ENCODE measurements at places on chromosomes 5 and 9.

- DNase-seq, result no peak
Measured at GRCh38 chr5:35881758-35882157, 25.1 kb downstream of the IL7R start.

DNA sequence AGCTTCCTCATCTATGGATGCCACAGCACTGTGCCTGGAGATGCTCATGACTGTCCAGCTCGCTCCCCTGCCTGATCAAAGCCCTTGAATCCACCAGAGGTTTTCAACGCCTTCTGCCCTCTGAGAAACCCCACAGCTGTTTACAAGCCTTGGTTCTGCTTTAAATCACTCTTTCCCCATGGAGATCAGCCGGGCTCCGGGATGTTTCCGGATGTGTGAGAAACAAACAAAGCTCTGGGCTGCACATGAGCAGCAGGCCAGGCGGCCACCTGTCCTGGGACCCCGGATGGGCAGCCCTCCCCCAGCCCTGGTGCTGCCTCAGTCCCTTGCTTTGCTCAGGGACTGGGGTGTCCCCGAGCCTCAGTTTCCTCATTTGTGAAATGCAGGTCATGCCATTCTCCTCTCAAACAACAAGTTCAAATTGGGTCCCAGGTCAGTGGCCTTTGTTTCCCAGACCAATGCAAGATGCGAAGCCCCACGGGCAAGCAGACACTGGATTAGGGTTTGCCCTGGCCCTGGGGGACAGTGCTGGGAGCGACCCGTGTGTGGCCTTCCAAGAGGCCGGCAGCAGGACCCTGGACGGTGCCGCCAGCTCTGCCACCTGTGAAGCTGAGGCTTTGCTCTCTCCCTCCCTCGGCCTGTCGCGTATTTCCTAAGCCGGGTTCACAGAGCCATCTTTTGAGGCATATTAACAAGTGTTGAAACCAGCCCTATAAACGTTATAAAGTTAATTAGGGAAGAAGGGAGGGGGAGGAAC, 42.4 kb upstream of the PHYKPL start:
- DNase-seq, result no peak

GRCh38 chr5:157343842-157344790, 78.2 kb downstream of the CYFIP2 start:
- peak; percentile 40 for DNase-seq

- DNase-seq, result peak; percentile 53
Measured at GRCh38 chr9:95048225-95049087, 269.1 kb downstream of the FANCC start.

- DNase-seq, result no peak
Measured at GRCh38 chr5:126847456-126847820, 70.5 kb downstream of the LMNB1 start.

DNA sequence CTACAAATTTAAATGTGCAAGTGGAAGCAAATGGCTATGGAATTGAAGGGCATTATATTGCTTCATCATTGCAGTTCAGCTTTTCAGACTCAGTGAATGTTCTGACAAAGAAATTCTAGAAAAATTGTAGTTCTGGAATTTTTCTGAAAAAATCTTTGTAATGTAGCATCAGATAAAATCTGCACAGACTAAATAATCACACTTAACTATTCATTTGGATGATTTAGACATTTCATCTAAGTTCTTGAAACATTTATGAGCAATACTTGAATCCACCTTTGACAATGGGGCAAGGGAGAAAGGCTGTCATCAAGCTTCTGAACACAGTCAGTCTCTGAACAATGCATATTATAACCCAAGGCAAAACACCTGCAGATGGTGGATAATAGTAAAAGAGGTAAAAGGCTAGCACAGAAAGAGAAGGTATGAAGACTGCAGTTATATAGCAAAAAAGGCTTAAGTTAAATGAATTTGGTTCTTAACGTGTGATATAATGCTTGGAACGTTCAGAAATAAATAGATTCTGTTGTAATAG, 1352.0 kb upstream of the NUDT12 start:
- no peak for DNase-seq

GRCh38 chr9:79193501-79194223, 378.1 kb upstream of the TLE4 start:
- no peak for DNase-seq

DNA sequence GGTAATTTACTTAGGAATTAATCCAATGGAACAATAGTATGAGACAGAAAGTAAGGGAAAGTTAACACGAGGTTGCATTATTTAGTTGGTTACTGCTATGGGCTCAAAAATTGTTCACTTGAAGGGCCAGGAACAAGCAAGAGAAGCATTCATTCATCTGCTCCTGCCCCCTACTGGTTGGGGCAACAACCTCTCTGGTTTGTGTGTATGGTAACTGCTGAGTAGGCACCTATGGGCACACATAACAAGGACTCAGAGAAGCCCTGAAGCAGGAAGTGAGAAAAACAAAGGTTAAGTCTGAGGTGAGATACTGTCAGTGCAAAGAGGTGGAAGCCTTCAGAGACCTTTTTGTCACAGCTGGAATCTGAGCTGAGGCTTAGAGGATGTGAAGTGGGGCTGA, 34.4 kb upstream of the RANBP6 start:
- peak; percentile 70 for DNase-seq

DNA sequence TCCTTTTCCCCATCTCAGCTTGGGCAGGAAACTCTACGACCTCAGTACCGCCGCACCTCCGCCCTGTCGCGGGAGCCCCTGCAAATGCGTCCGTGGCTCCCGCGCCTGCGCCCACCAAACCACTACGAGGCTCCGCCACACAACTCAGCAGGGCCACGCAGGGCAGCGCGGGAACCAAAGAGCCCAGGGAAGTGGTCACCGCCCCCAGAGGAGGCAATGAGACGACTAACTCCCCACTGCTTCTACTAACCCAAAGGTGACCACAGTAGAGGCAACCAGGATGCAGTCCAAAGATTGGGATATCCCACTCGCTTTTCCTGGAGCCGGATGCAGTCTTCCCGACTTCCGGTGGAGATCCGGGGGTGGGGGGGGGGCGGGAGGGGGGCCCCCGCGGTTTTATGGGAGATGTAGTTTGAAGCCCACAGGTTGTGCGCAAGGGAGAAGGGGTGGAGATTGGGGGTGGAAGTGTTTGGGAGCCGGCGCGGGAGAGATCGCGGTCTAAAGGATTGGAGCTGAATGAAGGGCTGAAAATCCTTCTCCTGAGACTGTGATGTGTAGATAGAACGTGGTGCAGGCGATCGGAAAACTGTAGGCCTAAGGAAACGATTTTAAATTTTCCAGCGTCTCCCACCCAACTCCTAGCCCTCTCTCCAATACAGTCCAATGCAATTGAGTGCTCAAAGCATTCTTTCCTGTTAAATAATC, at the start of gene NUDT12:
NUDT12 (minus strand) TSS at position 337 of the 705 bp plus-strand sequence. CDS start 2,541 bp downstream, outside the sequence.
- peak; percentile 79 for DNase-seq

- DNase-seq, result no peak
Measured at GRCh38 chr5:171102877-171103610, 206.0 kb upstream of the TLX3 start.

DNA sequence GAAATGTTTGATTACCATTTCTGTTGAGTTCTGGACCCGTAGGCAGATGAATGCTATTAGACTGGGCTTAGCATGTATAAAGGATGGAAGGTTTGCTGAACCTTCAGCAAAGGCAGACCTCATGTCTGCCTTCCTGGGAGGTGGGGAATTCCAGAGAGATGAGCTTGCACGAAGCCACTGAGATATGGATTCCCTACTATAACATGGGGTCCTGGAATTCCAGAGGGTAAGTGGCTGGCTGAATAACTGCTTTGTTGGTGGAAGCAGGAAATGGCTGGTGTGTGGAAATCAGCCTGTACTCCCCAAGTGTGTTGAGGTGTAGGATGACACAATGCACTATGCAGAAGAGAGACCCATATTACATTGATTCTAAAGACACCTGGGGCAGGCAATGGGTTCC, 526.4 kb downstream of the CTNND2 start:
- DNase-seq, result no peak

- DNase-seq, result no peak
Measured at GRCh38 chr5:124910354-124911016, 164.0 kb upstream of the ZNF608 start.

- DNase-seq, result no peak
Measured at GRCh38 chr5:177194268-177194667, 60.7 kb downstream of the NSD1 start.

DNA sequence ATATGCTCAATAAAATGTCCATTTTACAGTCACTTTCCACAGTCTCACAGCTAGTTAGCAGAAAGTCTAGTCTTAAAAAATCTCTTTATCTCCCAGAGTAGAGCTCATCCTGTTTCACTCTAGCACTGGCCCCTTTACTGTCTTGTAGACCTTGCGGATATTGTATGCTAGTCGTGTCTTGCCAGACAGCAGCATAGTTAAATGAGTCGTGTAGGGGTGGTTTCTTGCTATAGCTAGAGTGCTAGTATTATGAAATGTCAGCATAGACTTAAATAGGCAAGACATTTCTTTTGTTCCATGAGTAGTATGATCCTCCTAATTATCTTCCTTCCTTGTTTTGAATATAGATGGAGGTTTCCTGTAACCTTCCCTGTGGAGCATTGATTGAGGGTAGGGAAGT, 77.4 kb downstream of the C7 start:
- DNase-seq, result no peak

- DNase-seq, result no peak
Measured at GRCh38 chr5:2701592-2701991, 49.9 kb downstream of the IRX2 start.

DNA sequence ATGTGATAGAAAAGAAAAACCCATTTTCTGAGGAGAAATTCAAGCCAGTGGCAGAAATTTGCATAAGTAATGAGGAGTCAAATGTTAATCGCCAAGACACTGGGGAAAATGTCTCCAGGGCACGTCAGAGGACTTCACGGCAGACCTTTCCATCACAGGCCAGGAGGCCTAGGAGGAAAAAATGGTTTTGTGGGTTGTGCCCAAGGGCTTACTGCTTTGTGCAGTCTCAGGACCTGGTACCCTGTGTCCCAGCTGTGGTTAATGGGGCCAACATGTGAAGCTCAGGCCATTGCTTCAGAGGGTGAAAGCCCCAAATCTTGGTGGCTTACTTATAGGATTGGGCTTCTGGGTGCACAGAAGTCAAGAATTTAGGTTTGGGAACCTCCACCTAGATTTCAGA, 54.8 kb upstream of the ADAMTS2 start:
- DNase-seq, result no peak

DNA sequence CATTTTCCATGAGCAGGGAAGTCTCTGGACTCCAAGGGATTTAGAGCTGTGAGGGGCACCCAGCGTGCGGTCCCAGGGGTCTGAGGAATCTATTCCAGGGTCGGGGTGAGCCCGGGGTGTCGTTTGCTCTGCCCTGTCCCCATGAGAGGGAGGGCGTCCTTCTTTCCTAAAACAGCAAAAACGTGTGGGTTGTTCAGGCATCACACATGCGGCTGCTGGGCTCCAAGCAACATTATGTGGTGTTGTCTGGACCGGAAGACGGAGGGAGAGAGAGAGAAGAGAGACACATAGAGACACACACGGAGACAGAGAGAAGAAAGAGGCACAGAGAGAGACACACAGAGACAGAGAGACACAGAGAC, 42.7 kb upstream of the COL5A1 start:
- DNase-seq, result no peak

All from activated CD8-positive, alpha-beta T cell treated with anti-CD3 and anti-CD28 coated beads for 36 hours (primary cell).